ENCODE measurements at places on chromosomes 2 and 18.

DNA sequence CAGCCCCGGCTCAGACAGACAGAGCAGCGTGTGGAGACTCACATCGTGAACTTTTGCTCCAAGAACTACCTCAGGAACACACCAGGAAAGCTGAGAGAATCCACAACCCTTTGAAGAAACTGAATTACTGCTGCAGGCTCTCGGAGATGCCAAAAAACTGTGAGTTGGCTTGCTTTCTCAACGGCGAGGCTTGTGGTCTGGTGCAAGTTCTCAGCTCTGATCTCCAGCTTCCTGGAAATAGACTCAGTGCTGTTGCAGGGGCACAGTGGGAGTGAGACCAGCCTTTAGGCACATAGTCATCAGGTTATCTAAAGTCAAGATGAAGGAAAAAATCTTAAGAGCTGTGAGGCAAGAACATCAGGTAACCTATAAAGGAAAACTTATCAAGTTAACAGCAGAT is 273.7 kb upstream of the LRATD1 start:
- DNase-seq: no peak

GRCh38 chr2:41729800-41730364 is 317.9 kb upstream of the PKDCC start:
- DNase-seq: no peak

- DNase-seq: no peak
Observed at GRCh38 chr2:64796926-64797325, 143.2 kb upstream of the SERTAD2 start.

- no peak for DNase-seq
Observed at GRCh38 chr18:62512996-62513395, 9.8 kb upstream of the ZCCHC2 start.

DNA sequence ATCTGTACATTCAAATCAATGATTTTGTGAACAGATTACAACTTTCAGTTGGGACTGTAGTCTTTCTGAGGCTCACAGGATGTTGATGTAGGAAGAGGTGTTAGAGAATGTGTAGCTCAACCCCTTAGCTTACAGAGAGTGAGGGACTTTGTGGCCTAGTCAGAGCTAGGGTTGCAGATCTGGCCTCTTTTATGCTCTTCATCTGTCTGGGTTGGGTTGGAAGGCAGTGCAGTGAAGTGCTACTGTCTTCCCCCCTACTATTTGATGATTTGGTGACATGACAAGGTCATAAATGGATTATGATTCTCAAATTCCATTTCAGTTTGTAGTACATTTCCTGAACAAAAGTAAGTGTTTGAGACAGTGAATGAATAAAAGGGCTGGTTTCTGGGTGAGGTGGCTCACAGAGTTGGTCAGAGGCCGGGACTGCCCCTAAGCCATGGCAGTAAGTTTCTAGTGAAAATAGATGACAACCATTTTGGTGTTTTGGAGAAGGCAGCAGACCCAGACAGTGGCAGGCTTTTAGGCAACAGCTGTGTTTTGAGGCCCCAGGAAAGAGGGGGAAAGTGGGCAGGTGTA is 21.6 kb downstream of the MAP4K4 start:
- no peak for DNase-seq

DNA sequence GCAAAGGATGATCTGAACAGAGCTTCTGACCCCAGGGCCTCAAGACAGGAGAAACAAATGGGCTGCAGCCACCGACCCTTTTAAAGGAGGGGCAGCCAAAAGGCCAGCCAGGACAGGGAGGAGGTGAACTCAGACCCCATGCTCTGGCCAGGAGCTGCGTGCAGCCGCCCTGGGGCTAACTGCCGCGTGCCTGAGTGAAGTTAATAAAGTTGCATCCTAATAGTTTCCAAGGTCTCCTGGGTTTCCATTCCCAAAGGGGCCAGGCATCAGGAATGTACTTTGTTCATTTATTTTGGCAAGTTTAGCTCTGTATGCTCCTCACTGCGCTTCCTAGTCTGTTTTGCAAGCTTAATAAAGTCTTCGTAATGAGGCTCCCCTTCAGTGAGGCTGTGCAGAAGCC is 60.7 kb downstream of the EN1 start:
- DNase-seq: no peak

GRCh38 chr2:36951574-36951973 is 14.8 kb downstream of the STRN start:
- DNase-seq: no peak

GRCh38 chr18:58416704-58417683 is 211.9 kb downstream of the ALPK2 start:
- no peak for DNase-seq

- no peak for DNase-seq
Observed at GRCh38 chr2:67895227-67895941, 167.4 kb downstream of the C1D start.

DNA sequence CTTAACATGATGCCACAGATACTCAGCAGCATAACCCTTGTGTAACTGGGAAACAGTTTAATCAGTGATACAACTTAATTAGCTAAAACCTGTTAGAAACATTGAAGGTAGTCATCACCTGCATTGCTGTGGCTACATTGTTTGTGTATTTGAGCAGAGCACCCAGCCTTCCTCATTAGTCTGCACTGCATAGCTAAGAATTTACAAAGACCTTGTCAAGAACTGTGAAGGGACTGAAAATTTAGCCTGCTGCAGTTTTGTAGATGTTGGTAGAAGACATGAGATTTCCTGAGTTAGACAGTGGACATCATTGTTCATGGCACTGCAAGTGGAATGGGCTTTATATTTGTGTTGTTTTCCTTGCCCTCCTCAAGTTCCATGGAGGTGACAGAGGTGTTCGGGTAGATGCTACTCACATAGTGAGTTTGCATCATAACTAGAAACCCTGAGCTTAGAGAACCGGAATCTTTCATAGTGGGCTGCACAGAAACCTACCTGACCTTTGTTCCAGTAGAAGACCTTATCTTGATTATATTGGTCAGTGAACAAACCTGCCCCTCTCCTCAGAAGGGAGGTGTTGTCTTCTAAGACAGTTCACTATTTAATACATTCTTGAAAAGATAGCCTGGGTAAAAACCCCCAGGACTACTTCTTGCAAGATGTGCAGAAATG is 12.5 kb downstream of the VAPA start:
- no peak for DNase-seq

All from NCI-H1417 treated with DMSO at 0.1 percent for 48 hours (cell line).